Astrocyte (in vitro differentiated cells and primary cell): ENCODE measurements at places on chromosomes 6 and 20. TPM values are rescaled to one million over a fixed set of nuclear protein-coding genes. Genes with fewer than 3 reads are reported as not detected.
A peak's percentile ranks its signal among the peaks of the same experiment; 100 is the strongest.

DNA sequence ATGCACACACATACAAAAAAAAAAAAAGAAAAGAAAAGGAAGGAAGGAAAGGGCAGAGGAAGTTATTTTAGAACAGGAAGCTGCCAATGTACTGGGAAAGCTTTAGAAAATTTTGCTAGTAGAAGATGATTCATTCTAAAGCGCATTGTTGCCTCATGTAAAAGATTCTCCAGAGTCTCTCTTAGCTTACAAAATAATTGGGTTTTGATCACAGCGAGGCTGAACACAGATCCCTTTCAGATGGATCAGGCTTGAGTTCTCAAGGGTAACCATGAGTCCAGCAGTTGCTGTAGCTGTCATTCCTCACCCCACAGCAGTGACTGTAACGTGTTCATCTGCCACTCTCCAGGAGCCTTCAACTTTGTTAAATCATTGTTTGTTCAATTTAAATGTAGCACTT lies 81.9 kb downstream of the PHACTR2 start:
- DNase-seq: no peak

GRCh38 chr6:154605178-154605881 lies 94.8 kb upstream of the CNKSR3 start:
- DNase-seq: peak; percentile 80

- no peak for DNase-seq
These were observed 6.5 kb downstream of the ASXL1 start for GRCh38 chr20:32364554-32365208.

DNA sequence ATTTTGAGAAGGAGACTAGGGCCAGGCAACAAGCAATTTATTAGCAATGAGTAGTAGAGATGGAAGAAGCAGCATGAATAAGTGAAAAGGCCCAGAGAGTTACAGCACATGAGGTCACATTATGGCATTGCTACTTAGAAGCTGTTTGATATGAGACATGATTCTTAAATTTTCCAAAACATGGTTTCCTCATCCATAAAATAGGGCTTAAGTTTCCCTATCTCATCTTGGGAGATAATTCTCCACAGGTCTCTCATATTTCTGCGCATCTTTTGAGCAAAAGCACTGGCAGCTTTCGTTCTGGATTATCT lies 656.1 kb downstream of the EPHA7 start:
- DNase-seq: no peak

GRCh38 chr6:47308552-47309290 lies 984 bp downstream of the TNFRSF21 start:
- peak; percentile 37 for DNase-seq

DNA sequence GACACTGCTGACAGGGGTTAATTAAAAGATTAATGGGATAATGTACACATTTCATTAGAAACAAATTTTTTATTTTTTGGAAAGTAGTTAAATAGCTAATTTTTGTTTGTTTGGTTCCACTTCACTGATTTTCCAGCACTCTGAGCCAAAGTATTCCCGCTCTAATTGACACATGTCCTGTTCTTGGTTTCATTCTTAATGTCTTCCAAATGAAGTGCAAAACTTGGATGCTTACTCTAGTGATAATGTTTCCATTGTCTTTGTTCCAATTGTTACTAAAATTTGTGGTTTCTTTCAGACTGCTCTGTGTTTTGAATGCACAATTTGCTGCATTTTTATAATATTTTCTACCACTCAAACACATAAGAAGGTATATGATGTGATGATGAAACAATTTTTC lies 794.3 kb downstream of the PHF3 start:
- DNase-seq: no peak

GRCh38 chr6:3566812-3567211 lies 110.0 kb upstream of the SLC22A23 start:
- peak; percentile 65 for DNase-seq

GRCh38 chr20:50517817-50518154 lies 7.6 kb downstream of the PTPN1 start:
- DNase-seq: no peak

DNA sequence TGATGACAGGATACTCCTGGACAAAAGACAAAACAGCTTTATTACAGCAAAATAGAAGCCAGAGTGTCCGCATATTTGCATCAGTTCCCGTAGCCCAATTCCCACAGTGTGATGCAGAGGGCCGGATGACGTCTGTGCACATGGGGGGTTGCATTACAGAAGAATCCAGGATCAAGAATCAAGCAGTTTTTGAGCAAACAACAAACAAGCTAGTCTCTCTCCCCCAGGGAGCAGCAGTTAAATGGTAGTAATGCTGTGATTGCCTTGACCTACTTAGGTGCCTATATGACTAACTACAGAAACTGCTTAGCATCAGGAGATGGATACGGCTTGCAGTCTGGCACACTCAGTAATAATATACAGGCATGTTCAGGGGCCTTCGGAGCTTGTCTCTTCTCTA lies 3.2 kb upstream of the SDHAF4 start:
- no peak for DNase-seq

DNA sequence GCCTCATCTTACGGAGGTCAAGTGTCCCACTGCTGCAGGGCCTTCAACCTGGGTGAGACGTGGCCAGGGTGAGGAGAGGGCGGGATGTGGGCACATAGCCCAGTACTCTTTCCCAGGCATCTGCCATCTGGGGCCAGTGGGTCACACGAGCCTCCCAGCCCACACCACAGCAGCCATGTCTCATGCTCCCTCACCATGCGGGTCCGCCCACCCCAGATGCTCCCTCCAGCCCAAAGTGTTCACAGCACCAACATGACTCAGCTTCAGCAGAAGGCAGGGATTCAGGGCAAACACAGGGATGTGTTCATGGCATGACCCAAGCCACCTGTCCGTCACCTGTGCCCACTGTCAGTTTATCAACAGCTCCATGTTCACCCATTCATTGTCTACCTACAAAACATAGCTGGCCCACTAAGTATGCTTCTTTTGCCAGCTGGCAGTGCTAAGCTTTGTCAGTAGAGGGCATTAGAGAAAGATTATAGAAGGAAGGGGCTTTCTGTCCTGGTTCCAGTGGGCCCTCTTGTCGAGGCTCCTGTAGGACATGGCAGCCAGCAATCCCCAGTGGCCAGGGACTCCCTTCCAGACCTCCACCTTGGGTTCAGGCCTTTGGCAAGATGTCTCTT lies 109.2 kb downstream of the FOXF2 start:
- no peak for DNase-seq

DNA sequence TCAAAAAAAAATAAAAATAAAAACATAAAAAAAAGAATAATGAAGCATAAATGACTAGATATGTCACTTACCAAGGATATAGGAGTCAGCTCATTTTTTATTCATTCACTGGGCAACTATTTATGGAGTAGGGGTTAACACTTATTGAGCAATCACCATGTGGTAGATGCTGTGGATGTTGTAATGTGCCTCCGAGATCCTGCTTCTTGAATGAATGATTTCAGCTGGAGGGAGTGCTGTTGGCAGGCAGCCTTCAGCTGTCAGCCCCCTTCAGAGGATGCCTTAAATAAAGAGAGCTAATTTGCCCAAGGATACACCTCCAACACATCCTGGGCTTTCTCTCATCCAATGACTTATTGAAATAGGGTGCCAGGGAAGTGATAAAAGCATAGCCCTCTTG lies 229.5 kb upstream of the DTNBP1 start:
- no peak for DNase-seq

- peak; percentile 80 for DNase-seq
These were observed 237.1 kb downstream of the ANKRD60 start for GRCh38 chr20:57991211-57991881.

DNA sequence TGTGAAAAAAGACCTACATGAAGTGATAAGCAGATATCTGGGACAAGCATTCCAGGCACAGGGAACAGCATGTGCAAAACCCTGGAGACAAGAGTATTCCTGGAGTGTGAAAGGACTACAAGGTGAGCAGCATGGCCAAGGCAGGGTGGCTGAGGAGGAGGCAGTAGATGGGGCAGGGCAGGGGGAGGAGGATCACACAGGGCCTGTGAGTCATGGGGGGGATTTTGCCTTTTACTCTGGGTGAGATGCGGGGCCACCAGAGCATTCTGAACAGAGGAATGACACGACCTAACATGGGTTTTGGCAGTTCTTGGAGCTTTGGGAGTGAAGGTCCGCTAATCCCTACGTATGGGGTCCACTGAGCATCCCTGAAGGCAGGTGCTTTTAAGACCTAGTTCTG lies 69.8 kb upstream of the CCN6 start:
- no peak for DNase-seq

DNA sequence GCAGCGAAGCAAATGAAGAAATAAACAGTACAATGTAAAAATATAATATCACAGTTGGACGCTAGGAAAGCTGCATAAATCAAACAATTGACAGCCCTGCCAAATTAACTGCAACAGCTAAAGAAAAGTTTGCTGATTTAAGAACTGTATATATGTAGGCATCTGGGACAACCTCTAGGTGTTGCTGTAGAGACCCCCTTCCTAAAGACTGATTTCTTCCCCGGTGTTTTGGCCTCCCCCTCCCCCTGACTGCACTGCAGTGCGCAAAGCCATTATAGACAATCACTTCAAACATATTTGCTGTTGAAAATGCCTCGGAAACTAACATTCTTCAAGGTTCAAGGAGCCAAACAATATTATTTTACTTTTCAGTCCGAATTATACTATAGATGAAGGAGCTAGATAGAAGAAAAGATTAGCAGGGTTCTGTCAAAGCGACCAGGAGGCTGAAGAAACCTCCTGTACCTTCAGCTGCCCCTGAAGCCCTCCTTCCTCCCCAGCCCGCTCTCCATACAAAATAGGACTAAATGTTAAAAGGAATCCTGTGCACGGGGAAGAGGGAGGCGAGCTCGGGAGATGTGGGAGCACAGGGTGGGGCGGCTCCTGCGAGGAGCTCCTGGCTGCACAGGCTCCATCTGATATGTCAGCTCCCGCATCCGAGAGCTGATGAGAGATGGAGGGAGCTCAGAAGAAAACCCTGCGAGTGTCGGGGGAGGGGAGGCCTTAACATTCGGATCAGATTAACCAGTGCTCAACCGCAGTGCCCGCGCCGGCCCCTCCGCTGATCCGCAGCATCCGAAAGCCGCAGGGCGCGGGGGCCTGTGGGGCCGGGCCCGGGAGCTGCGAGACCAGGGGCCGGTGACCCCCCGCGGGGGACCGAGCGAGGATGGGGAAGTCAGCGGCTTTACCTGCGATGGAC lies 822 bp downstream of the ELOVL4 start:
- peak; percentile 26 for DNase-seq

DNA sequence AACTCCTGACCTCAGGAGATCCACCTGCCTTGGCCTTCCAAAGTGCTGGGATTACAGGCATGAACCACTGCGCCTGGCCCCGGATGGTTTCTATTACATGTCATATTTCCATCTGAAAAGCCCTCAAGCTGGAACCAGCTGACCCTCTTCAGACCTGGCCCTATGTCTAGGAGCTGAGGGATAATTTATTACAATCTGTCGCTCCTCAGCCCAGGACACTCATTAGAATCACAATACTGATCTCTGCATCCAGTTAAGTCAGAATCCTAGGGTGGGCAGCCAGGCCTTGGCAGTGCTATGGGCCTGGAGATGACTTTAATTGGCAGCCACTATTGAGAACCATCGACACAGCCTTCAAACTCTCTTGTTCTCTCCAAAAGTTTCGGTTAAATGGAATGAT lies 162.6 kb upstream of the SNX9 start:
- DNase-seq: no peak

GRCh38 chr6:157229713-157230112 lies 93.6 kb downstream of the TMEM242 start:
- no peak for DNase-seq

DNA sequence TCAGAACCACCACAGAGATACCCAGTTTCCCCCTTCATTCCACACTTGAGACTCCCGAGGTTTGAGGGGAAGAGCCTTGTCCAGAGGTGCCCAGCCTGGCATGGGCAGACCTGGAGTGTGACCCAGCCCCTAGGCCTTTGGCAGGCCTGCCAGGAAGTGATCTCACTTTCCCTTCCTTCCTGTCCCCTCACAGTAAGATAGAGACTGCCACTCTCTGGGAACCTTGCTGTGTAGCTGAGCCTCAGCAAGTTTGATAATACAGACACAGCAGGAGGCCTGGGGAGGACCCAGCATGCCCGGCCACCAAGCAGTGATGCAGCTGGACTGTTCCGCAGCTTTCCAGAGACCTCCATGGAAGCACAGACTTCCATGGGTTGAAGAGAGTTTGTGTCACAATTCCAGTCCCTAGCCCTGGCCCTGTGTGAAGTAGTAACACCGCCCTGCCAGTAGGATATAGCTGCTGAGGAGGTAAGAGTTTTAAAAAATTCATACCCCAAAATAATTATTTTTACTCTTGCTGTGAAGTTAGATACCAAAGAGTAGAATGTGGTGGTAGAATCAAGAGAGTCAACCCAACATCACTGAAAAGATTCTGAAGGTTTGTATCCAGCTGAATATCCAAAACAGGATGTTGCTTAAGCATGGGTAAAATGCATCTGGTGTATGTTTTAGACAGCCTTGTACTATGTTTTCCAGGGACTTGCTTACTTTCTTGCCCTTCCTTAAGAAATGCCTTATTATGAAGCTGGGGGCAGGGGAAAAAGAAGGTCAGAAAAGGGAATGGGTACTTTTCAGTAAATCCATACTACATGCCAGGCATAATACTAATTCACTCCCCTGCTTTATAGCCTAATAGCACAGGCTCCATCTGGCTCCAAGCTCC lies 16.3 kb downstream of the PKIG start:
- DNase-seq: no peak

- peak; percentile 89 for DNase-seq
These were observed at the start of gene OSBPL2 for GRCh38 chr20:62237801-62238568. Gene OSBPL2 (plus strand): TSS chr20:62238521. CDS start chr20:62256185, 17,664 bp downstream.

DNA sequence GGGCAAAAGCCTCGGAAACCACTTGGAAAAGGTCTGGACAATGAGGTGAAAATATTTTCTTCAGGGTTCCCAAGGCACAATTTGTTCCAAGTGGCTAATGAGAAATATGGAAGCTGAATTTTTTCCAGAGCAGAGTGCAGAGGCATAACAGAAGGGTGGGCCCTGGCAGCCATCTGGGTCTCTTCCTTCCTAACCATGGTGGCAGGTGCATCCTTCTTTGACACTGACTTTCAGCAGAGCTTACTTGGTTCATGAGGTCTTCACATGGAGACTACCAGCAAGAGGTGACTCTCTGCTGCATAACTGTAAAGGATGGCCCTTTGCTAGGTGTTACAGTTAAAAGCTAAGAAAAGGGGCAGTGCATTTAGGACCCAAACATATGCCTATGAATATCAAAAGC lies 522.9 kb downstream of the KIF16B start:
- no peak for DNase-seq

- no peak for DNase-seq
These were observed 613.6 kb downstream of the TFAP2A start for GRCh38 chr6:9801249-9801754.

DNA sequence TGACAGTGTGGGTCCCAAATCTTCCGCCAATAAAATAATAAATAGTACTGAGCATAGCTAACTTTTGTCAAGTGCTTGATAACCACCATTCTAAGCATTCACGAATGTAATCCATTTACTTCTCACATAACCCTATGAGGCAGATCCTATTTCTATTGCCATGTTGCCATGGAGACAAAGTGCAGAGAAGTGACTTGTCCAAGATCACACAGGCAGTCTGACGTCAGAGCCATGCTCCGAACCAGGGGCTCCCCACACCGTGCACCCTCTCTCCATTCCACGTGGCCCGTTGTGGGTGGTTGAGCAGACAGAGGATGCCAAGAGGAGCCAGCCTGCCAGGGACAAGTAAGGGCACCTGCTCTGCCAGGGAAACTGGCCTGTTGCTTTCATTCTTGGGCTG lies 38.9 kb downstream of the CDH22 start:
- no peak for DNase-seq

Gene FAXC
- total RNA-seq: 7.4 and 9.9 TPM in 2 replicates

Gene TBX18
- total RNA-seq: 12.2 and 12.5 TPM in 2 replicates

Gene POU5F1
- 5.4 and 6.3 TPM in 2 replicates for total RNA-seq

Gene PLG
- 0.16 TPM in 1 of 2 replicates, not detected in the other for total RNA-seq

Gene PTPRK
- 139 and 159 TPM in 2 replicates for total RNA-seq

Gene COX4I2
- total RNA-seq: not detected in 2 replicates

Gene SNTA1
- 7.1 and 9.6 TPM in 2 replicates for total RNA-seq

Gene FOXA2
- total RNA-seq: not detected in 2 replicates

Gene HRH3
- total RNA-seq: 0.07 TPM in 1 of 2 replicates, not detected in the other
